ENCODE measurements at places on chromosomes 13 and 19. TPM values are rescaled to one million over a fixed set of nuclear protein-coding genes. Genes with fewer than 3 reads are reported as not detected.

ICAM1 gene
- total RNA-seq = 15.3 TPM

GRIN2D gene
- 1.0 TPM for total RNA-seq

C19orf81 gene
- total RNA-seq = 5.7 TPM

ZNF530 gene
- total RNA-seq = 16.9 TPM

PRR36 gene
- total RNA-seq = 2.4 TPM

GNA15 gene
- total RNA-seq = not detected

ZNF829 gene
- not detected for total RNA-seq

IZUMO2 gene
- not detected for total RNA-seq

TMEM238 gene
- 22.8 TPM for total RNA-seq

LILRB2 gene
- total RNA-seq = not detected

MCF2L gene
- total RNA-seq = 11.6 TPM

TMEM38A gene
- 11.0 TPM for total RNA-seq

ZFR2 gene
- not detected for total RNA-seq

FFAR3 gene
- not detected for total RNA-seq

SSC5D gene
- total RNA-seq = not detected

NKG7 gene
- not detected for total RNA-seq

B3GNT3 gene
- 41.7 TPM for total RNA-seq

ACP7 gene
- total RNA-seq = 3.4 TPM

ZNF562 gene
- total RNA-seq = 21.0 TPM

GPR183 gene
- not detected for total RNA-seq

CRB3 gene
- 71.3 TPM for total RNA-seq

ZNF600 gene
- 5.4 TPM for total RNA-seq
